ENCODE measurements at places on chromosomes 4 and X. TPM values are rescaled to one million over a fixed set of nuclear protein-coding genes. Genes with fewer than 3 reads are reported as not detected.

DNA sequence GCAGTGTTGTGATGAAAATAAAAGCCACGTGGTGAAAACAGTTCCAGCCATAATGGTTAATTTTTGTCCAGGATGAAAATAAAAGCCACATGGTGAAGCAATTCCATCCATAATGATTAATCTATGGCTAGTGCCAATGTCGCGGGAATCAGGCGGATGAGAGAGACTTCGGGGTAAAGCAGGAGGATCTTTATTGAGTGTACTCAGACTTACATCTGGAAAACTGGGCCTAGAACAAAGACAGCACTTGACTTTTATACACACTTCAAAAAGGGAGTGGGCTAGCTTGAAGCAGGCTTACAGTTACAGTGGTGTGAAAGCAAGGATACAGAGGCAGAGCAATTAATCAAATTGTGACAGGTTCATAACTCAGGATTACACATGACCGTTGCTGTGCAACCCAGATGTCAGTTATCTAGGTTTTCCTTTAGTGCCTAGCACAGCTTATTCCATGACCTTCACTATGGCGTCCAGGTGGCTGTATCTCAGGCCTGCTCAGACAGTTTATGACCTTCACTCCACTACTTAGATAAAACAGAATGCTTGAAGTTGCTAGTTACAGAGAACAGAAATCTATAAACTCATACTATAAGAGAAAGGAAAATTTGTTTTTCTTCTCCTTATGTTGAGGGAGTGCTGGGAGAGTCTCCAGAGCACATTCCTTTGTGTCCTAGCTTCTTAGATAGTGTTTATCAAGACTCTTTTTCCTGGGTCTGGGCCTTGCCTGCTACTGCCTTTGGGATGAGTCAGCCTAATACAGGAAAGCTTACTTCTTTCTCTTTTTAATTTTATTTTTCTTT is 5.9 kb upstream of the PLA2G12A start:
- no peak overlapping the region for H3K27ac ChIP-seq
- no peaks in the 10 kb centered on the region for H3K36me3 ChIP-seq
- H3K4me1 ChIP-seq, result peaks cover under 1% of the 10 kb centered on the region
- no peaks in the 10 kb centered on the region for H3K27me3 ChIP-seq
- H3K4me3 ChIP-seq, result no peak overlapping the region

DNA sequence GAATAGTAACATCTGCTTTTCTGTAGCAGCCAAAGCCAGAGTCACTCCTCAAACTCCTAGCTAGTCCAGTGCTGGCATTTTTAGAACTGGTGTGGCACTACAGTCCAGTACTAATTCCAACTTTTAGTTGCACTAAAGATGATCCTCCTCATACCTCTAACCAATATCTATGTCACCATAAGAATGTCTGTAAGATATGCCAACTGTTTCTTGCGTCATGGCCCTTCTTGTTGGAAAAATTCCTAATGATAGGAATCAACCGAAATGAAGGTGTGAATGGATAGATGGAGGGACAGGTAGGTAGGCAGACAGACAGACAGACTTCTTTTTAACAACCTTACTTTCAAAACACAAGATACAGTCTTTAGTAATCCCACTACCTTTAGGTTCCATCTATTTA is 74.6 kb upstream of the PRSS48 start:
- H3K4me3 ChIP-seq, result no peak overlapping the region
- no peaks in the 10 kb centered on the region for H3K36me3 ChIP-seq
- H3K27ac ChIP-seq, result peak overlapping the region; percentile 64
- peaks cover 52% of the 10 kb centered on the region for H3K4me1 ChIP-seq
- no peak for DNase-seq

GRCh38 chr4:134753390-134753789 is 551.8 kb upstream of the PABPC4L start:
- no peak overlapping the region for H3K4me3 ChIP-seq
- no peaks in the 10 kb centered on the region for H3K36me3 ChIP-seq

DNA sequence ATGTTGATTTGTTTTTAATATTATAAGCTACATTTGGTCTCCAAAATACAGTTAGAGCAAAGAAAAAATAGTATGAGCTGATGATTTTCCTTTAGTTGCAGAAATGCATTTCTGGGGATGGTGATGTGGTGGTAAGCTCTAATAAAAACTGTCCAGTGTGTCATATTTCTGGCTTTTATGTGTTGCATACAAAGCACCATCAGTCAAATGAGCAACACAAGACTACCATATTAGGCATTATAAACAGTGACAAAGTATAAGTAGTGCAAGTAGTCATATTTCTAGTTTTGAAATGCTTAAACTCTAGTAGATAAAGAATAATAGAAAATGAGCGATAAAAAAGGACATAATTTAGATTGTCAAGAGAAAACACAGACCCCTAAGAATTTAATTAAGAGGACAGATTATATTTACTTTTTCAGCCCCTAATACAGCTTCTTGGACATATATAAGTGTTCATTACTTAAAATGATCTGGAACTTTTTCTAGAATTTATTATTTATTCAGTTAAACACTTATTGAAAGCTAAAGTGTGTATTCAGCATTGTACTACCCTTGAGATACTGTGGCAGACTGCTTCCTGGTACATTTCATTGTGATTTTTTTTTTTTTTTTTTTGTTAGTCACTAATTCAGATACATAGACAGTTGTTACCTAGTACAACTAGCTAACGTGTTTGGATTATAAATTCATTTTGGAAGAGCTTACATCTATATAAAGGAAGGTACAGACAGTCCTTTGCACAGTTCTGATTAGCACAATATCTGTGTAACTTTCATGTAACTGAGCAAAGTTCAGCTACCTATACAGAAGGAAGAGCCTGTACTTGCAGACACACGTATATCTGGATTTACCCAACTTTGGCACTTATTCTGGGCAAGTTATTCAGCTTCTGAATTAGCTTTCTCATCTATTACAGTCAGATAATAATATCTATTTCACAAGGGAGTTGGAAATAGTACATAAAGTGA is 22.3 kb downstream of the RAP1GDS1 start:
- no peaks in the 10 kb centered on the region for H3K27me3 ChIP-seq
- no peak for DNase-seq
- no peak overlapping the region for H3K27ac ChIP-seq
- no peak overlapping the region for H3K4me3 ChIP-seq

GRCh38 chr4:86026720-86027119 is 333.1 kb downstream of the MAPK10 start:
- H3K4me3 ChIP-seq, result no peak overlapping the region
- no peaks in the 10 kb centered on the region for H3K27me3 ChIP-seq
- no peak for DNase-seq
- H3K27ac ChIP-seq, result no peak overlapping the region
- H3K4me1 ChIP-seq, result no peaks in the 10 kb centered on the region
- no peaks in the 10 kb centered on the region for H3K36me3 ChIP-seq

GRCh38 chr4:96406742-96407141 is 566.8 kb downstream of the PDHA2 start:
- no peaks in the 10 kb centered on the region for H3K27me3 ChIP-seq
- DNase-seq, result no peak
- no peaks in the 10 kb centered on the region for H3K4me1 ChIP-seq
- no peaks in the 10 kb centered on the region for H3K36me3 ChIP-seq
- H3K27ac ChIP-seq, result no peak overlapping the region
- no peak overlapping the region for H3K4me3 ChIP-seq

- H3K36me3 ChIP-seq, result no peaks in the 10 kb centered on the region
- no peak for DNase-seq
- H3K4me3 ChIP-seq, result no peak overlapping the region
These were observed 28.1 kb downstream of the CASP6 start for GRCh38 chr4:109675181-109675580.

- H3K4me3 ChIP-seq, result no peak overlapping the region
- no peaks in the 10 kb centered on the region for H3K27me3 ChIP-seq
- peaks cover 10% of the 10 kb centered on the region for H3K4me1 ChIP-seq
- H3K27ac ChIP-seq, result no peak overlapping the region
- H3K36me3 ChIP-seq, result no peaks in the 10 kb centered on the region
These were observed 35.0 kb upstream of the MXD4 start for GRCh38 chr4:2296631-2297601.

GRCh38 chr4:113749178-113749577 is 12.4 kb downstream of the CAMK2D start:
- no peaks in the 10 kb centered on the region for H3K36me3 ChIP-seq
- H3K4me3 ChIP-seq, result no peak overlapping the region
- H3K4me1 ChIP-seq, result peaks cover 14% of the 10 kb centered on the region
- DNase-seq, result no peak
- H3K27me3 ChIP-seq, result no peaks in the 10 kb centered on the region
- H3K27ac ChIP-seq, result no peak overlapping the region

The CXorf51B gene
- total RNA-seq, result not detected

The AWAT2 gene
- total RNA-seq, result not detected

The FGF5 gene
- total RNA-seq, result 1.1 TPM

The DUSP21 gene
- total RNA-seq, result not detected

The PLXNB3 gene
- total RNA-seq, result 50.1 TPM
